ENCODE measurements at places on chromosomes 6 and 20.

DNA sequence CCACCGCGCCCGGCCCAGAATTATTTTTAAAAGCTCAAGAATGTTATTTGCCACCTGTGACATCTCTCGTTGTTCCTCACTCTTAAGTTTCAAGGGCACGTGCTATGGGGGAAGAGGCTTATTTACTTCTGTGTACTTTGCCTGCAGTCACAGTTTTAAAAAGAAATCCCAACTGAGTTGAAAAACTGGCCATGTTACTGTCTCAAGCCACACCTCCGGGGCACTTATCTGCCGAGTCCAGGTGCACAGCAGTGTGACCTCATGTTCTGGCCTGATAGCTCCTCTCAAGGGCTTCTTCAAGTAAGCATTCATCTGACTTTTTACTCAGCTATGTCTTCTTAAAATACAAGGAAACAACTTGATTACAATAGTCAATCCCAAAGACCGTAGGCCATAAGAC, 34.5 kb downstream of the SHLD1 start:
- no peak for DNase-seq

DNA sequence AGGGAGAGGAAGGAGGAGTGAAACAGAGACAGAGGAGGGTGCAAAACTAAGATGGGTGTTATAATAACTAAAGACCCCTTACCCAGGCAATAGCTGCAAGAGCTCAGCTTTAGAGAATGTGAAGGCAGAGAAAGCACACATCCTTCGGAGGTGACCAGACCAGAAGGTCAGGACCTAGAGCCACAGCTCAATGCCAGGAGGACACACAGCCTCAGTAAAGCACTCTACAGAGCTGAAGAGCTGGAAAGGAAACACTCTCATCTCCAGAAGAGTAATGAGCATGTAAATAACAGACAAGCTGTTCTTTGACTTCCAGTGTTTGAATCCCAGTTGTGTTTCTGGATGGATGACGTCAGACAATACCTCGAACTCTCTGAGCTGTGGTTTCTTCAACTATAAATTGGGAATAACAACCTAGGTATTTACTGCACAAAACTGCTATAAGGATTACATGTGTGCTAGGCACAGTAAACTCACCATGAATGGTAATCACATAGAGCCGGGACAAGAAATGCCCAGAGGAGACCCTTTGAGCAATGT, 63.2 kb downstream of the MAP3K5 start:
- DNase-seq, result no peak

GRCh38 chr6:169980826-169981450, 229.5 kb downstream of the ERMARD start:
- DNase-seq, result no peak

DNA sequence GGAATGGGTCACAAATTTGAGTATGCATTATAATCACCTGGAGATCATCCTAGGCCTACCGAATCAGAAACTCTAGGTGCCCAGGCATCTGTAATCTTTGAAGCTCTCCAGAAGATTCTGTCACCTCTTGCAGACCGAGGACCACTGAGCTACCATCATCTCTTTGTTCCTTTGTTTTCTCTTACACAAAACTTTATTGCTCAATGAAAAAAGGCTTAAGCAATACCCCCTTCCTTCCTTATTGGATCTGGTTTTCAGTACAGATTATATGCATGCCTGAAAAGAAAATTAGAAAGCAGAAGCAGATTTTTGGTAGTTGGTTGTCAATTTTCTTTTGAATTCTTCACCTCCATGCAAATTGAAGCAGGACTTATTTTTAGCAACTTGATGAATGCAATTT, 31.3 kb downstream of the STX11 start:
- no peak for DNase-seq

- DNase-seq, result no peak
These were observed 37.8 kb downstream of the METTL24 start for GRCh38 chr6:110320307-110320706.

DNA sequence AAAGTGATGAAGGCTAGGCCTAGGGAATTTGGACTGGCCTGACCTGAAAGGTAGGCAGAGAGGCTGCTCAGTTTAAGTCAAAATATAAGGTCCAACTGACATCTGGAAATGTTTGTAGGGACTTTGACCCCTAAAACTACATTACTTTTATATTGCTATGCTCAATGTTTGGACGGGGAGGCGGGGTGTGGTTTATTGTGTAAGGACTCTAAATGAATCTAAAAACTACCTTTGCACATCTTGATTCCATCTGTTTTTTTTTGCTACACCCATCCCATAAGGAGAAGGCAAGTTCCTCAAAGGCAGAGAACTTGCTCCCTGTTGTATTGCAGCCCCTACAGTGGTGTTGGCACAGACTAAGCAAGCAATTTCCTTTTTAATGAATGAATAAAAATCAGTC, 227.1 kb downstream of the HACE1 start:
- DNase-seq, result no peak

- no peak for DNase-seq
These were observed 73.8 kb downstream of the PRKN start for GRCh38 chr6:162653808-162654207.

DNA sequence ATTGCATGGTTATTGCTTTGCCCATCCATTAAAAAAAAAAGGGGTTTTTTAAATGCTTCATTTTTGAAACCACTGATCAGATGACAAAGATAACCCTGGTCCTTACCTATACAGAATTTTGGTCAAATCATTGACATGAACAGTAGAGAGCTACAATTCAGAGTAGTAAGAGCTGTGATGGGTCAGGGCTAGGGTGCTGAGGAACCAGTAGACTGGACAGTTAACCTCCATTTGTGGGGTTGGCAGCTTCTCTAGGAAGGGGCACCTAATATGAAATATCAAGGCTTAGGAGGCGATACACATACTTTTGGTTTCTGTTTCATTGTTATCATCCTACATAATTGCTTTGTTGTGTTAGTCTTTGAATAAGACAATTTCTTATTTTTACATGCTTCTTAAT, 55.1 kb downstream of the ORC3 start:
- no peak for DNase-seq

- no peak for DNase-seq
These were observed 547.2 kb upstream of the JAG1 start for GRCh38 chr20:11221046-11221445.

DNA sequence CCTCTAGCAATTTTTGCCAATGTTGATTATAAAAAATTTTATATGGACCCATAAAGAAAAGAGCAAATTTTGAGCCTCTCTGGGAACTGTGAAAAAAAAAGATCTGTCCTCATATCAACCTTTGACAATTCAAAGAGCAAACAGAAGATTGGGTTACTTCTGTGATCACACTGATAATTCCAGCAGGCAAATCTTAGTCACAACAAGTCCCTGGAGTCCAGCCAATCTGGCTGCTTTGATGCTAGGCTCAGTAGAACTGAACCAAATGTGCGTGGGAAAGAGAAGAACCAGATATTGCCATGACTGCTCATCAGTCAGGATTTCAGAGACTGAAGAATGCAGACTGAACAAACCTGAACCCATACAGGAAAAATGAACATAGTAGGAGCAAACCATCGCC, 438.4 kb upstream of the FLRT3 start:
- DNase-seq, result no peak

GRCh38 chr20:63007646-63008488, 1.1 kb upstream of the BHLHE23 start:
- DNase-seq, result no peak

- no peak for DNase-seq
These were observed 1005.8 kb upstream of the ADGRB3 start for GRCh38 chr6:67629258-67629657.

DNA sequence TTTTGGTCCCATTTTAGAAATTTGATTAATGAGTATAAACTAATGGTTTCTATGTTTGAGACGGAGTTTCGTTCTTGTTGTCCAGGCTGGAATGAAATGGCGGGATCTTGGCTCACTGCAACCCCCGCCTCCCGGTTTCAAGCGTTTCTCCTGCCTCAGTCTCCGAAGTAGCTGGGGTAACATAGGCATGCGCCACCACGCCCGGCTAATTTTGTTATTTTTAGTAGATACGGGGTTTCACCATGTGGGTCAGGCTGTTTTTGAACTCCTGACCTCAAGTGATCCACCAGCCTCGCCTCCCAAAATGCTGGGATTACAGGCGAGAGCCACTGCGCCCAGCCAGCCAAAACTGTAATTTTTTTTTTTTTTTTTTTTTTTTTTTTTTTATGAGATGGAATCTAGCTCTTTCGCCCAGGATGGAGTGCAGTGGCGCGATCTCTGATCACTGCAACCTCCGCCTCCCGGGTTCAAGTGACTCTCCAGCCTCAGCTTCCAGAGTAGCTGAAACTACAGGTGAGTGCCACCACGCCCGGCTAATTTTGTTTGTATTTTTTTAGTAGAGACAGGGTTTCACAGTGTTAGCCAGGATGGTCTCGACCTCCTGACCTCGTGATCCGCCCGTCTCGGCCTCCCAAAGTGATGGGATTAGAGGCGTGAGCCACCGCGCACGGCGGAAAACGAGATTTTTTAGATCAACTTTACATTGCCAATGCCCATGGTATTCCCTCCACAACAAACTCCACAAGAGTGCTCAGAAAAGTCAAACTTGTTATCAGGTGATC, 127.8 kb downstream of the HFE start:
- no peak for DNase-seq

DNA sequence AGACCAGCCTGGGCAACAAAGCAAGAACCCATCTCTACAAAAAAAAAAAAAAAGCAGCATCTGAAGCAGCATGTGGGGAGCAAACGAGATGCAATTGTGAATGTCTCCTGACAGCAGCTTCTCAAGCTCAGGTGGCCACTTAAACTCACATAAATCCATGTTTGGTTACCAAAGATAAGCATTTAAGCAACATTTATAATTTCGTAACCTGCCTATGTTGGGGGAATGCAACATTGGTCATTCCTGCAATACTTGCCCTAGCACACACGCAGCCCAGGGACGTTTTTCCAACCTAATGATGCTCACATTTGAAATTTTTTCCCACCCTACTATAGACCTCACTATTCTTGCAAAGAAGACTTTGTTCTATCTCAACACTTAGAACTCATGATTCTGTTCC, 113.3 kb downstream of the ZFP64 start:
- no peak for DNase-seq

DNA sequence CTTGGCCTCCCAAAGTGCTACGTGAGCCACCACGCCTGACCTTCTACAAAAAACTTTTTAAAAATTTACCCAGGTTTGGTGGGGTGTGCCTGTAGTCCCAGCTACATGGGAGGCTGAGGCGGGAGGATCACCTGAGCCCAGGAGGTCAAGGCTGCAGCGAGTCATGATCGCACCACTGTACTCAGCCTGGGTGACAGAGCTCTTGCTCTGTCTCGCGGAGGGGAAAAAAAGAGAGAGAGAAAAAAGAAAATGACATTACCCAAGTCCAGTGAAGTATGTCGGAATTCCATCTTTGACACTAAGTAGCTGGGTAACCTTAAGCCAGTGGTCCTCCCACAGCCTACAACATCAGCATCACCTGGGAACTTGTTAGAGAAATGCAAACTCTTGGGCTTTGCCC, 18.8 kb upstream of the MAP1LC3A start:
- no peak for DNase-seq

- no peak for DNase-seq
These were observed 7.5 kb downstream of the NOL4L start for GRCh38 chr20:32577657-32578056.

- no peak for DNase-seq
These were observed 40.2 kb downstream of the INSM1 start for GRCh38 chr20:20407891-20408805.

GRCh38 chr6:118712969-118713368, 61.6 kb upstream of the CEP85L start:
- no peak for DNase-seq

GRCh38 chr6:47221565-47221964, 88.1 kb downstream of the TNFRSF21 start:
- DNase-seq, result no peak

- DNase-seq, result no peak
These were observed 15.4 kb downstream of the COL11A2 start for GRCh38 chr6:33176906-33177305.

DNA sequence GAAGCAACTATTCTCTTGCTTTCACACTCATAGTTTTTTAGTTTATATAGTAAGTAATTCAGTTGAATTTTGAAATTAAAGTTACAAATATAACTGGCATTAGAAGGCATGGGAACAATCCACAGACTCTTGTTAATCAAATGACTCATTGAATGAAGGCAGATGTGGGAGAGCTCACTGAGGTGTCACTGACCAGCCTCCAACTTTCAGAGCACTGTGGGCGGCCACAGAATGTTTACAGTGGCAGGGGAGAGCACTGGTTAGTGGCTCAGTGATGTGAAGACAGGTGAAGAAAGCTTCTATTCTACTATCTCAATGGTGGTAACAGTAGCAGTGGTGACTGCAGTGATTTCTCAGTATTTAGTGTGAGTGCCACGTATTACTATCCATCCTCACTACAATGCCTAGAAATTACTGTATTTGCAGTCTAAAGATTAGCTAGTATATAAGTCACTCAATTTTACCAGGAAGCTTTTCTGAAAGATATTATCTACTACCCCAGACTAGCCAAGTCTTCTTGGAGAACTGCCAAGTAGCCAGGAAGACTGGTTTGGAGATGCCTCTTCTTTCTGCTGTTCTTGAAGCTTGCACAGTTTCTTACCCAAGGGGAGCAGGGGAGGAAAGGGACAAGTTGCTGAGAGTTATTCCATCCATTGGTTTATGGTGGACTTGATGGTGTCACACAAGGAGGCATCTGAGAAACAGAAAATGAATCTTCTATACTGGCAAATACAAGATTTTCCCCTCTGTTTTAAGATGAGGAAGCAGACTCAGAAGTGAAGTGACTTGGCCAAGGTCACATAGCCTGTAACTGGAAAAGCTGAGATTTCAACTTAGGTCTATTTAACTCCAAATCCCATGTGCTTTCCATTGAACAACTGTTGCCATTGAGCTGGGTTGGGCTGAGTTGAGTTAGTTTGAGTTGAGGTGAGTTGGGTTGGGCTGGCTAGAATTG, 231.2 kb downstream of the ANKRD60 start:
- no peak for DNase-seq

DNA sequence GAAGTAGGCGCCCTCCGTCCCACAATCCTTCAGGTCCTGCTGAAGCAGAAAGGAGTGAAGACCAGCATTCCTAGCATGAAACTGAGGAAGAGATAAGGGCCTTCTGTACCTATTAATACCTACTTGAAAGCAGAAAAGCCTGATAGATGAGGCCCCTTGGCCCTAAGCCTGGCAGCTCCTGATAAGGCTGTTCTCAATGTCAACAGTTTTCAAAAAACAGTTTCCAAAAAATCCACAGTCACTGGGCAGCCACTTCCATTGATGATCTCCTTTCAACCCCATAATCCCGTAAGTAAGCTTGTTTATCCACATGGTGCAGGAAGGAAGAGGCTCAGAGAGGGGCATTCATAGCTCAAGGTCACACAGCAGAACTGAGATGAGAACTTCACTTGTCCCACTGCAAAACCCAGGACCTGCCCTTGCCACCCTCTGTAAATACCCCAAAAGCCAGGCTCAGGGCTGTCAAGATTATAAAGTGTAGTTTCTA, 2.8 kb upstream of the E2F1 start:
- no peak for DNase-seq
